CD4-positive, alpha-beta T cell treated with Interleukin-17A for 4 hours (primary cell): ENCODE measurements at places on chromosomes 12 and 14.

DNA sequence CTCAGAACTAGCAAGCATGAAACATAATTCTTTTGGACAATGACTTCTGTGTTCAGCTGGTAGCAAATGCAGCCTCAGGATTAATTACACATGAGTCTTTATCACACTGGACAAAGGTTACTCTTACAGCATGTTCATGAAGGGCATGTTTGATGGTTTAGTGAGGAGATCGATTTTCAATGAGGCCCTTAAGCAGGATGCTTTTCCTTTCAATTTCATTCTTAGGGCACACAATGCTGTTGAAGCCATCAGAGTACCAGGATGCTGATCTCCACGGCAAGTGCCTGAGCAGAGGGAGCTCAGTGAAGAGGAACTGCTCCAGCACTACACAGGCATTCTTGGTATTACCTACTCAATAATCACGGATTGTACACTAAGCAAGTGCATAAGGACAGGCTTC, 542.0 kb downstream of the SNAPC1 start:
- no peak for DNase-seq

GRCh38 chr12:132171293-132171967, 27.2 kb downstream of the NOC4L start:
- DNase-seq = no peak

DNA sequence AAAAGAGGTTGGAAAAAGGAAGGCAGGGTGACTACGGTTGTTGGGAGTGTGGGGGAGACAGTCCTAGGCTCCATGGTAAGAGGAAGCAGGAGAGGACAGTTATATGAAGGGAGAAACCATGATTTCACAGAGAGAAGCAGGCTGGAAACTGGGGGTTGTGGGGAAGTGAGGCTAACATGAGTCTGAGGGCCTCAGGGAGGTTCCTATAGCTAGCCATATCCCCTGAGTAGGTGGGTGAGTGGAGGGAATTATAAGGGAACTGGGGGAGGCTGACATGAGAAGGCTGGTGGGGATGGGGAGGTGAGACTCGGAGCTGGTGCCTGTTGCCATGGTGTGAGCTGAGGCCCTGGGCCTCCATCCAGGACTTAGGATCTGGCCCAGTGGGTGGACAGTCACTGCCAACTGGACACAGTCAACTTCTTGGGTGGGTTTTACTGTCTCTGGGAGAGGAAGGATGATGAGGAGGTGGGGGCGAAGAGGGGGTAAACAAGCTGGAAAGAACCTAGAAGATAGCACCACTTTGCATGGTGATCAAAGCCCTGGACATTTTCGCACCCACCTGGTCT, 1.4 kb downstream of the RNASE13 start:
- no peak for DNase-seq

- DNase-seq = no peak
These were observed 49.1 kb downstream of the CYP46A1 start for GRCh38 chr14:99733211-99733539.

GRCh38 chr12:87001102-87001501, 744.9 kb upstream of the MGAT4C start:
- no peak for DNase-seq

DNA sequence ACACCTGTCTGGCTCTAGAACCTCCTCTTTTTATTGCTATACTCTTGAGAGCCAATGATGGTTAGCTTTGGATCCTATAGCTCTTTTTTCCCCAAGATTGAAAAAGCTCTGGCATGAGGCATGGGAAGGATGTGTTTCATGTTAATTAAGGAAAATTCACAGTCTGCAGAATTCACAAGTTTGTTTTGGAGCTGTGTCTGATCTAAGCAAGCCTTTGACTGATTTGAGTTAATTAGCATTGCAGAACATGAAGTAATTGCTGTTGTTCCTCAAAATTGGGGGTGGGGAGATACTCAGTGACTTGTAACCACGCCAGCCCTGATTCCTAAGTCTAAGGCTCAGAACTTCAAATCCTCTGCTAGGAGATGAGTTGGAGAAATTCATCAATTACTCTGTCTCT, 205.0 kb downstream of the SUDS3 start:
- no peak for DNase-seq

DNA sequence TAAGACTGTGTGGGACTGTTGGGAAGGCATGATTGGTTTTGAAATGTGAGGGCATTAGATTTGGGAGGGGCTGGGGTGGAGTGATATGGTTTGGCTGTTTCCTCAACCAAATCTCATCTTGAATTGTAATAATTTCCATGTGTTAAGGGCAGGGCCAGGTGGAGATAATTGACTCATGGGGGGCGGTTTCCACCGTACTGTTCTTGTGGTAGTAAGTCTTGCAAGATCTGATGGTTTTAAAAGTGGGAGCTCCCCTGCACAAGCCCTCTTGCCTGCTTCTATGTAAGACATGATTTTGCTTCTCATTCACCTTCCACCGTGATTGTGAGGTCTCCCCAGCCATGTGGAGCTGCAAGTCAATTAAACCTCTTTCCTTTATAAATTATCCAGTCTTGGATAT, 76.6 kb upstream of the PPFIA2 start:
- no peak for DNase-seq

GRCh38 chr12:132559652-132560363, 50.6 kb downstream of the LRCOL1 start:
- peak; percentile 49 for DNase-seq

GRCh38 chr14:50936882-50937281, 7.4 kb downstream of the PYGL start:
- DNase-seq = no peak

DNA sequence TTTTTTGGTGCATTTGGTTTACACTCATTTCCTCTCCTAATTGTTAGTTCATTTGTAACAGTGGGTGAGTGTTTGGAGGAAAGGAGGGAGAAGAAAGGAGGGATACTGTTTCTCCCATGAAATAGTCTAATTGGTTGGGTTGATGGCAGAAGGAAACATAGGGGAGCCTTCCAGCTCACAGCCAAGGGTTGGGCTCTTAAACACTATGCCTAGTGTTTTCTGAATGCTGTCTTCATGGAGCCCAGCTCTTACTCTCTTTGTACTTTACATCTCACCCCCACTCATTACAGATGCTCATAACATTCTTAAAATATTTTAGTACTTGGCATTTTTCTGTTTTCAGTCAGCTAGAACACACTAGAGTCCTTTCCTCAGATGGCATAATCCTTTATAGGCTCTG, 38.2 kb downstream of the BAZ2A start:
- no peak for DNase-seq

GRCh38 chr12:131311764-131312163, 358.1 kb downstream of the ADGRD1 start:
- no peak for DNase-seq

- DNase-seq = no peak
These were observed 1.5 kb upstream of the EP400 start for GRCh38 chr12:131948166-131948712.

DNA sequence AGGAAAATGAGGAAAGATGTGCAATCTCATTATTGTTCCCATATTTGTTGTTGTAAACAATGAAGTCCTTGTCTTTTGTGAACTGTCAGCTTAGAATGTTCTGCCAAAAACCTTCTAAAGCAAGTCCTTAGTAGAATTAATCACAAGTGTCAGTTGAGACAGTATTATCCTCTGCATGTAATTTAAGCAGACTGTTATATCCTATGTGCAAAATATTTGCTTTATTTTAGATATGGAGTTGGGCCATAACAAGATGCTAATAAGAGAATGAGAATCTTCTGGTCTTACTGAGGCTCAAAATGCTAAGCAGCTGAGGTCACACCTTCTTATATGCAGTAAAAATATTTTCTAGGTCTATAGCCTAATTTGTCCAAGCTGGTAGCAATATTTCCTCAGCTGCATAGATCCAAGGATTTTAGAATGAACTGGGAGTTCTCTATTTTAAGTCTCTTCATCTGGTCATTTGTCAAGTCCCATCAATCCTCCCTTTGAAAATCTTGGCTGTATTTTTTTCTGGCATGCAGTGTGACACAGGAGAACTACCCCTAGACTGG, 222.3 kb upstream of the NAV3 start:
- DNase-seq = no peak

GRCh38 chr14:101063121-101063520, 159.6 kb upstream of the RTL1 start:
- DNase-seq = no peak

GRCh38 chr14:91332986-91333649, 84.5 kb downstream of the CCDC88C start:
- no peak for DNase-seq

- DNase-seq = no peak
These were observed 7.8 kb downstream of the JAG2 start for GRCh38 chr14:105160776-105161175.
